ENCODE measurements at places on chromosomes 7 and 10.

- no peak for DNase-seq
Observed at GRCh38 chr10:66642217-66642616, 283.6 kb upstream of the LRRTM3 start.

- DNase-seq = no peak
Observed at GRCh38 chr10:35927990-35928488, 285.9 kb upstream of the FZD8 start.

DNA sequence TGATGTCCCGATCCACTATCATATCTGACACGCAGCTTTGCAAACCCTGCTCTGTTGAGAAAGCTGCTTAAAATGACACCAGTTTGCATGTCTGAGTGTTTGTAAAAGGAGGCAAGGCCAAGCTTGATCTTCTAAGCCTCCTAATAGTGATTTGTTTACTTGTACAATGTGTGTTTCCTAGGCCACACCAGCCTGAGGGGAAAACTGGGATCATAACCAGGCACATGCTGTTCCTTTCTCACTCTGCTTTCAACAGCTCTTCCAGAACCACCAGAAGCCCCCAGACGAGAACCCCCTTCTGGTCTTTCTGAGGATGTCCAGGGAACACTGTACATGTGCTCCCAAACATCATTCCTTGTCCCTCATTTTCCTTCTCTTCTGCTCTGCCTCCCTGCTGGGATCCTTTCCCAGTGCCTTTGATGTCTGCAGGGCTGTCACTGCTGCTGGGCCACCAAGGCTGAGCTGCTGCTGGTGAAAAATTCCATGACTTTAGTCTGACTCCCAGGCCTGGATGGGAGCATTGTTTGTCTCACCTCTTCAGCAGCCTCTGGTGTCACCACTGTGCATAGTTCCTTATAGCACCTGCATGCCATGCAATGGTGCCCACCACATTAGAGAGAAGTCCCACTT is 4.0 kb upstream of the LGI1 start:
- peak; percentile 20 for DNase-seq

GRCh38 chr10:72331575-72332422 is 22.9 kb downstream of the DNAJB12 start:
- DNase-seq = peak; percentile 93

DNA sequence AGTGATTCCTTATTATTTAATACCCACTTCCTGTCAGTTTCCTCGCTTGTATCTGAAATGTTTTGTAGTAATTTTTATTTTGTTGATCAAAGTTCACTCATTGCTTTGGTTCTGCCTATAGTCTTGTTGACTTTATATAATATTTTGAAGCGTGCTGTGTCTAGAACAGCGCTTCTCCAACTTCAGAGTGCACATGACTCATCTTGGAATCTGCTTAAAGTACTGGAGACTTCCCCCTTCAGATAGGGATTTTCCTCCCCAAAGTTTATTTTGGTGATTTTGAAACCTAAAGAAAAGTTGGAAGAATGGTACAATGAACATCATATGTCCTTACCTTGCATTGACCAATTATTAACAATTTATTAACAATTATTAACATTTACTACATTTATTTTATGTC is 5.8 kb downstream of the COMTD1 start:
- no peak for DNase-seq

GRCh38 chr7:55110993-55111361 is 92.2 kb downstream of the EGFR start:
- DNase-seq = peak; percentile 79

Data from fibroblast of gingiva (primary cell).